ENCODE measurements at places on chromosomes 7 and 10. TPM values are rescaled to one million over a fixed set of nuclear protein-coding genes. Genes with fewer than 3 reads are reported as not detected.

The BPGM gene
- 37.4 TPM for total RNA-seq

The SLC16A9 gene
- total RNA-seq, result not detected

DNA sequence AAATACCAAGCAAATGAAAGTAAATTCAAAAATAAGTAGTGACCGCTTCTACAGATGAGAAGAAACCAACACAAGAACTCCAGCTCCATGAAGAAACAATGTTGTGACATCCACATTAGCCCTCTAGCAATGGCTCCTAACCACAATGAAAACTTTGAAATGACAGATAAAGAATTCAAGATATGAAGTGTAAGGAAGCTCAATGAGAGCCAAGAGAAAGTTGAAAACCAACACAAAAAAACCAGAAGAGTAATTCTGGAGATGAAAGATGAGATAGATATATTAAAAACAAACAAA is 68.2 kb upstream of the DDC start:
- no peaks in the 10 kb centered on the region for H3K27me3 ChIP-seq
- H3K4me1 ChIP-seq, result no peaks in the 10 kb centered on the region
- no peak for DNase-seq
- H3K36me3 ChIP-seq, result no peaks in the 10 kb centered on the region
- no peak overlapping the region for H3K27ac ChIP-seq

DNA sequence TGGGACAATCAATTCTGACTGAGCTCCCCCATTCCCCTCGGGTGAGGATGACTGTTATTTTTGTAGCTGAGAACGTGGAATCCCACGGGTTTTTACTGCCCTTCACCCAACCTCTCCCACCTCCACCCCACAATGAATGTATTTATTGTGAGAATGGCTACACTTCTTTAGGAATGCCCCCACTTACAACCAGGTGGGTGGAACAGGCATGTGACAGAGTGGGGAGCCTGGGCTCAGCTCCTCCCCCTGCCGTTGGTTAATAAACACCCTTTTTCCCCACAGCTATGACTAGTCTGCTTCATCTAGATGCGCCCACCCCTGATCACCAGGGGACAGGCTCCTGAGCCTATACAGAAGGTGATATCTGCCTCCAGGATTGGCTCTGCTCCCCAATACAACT is 2.0 kb downstream of the MRPL43 start:
- no peak for DNase-seq
- H3K4me1 ChIP-seq, result peaks cover 15% of the 10 kb centered on the region
- no peak overlapping the region for H3K4me3 ChIP-seq
- H3K36me3 ChIP-seq, result peaks cover 4% of the 10 kb centered on the region
- no peak overlapping the region for H3K27ac ChIP-seq

DNA sequence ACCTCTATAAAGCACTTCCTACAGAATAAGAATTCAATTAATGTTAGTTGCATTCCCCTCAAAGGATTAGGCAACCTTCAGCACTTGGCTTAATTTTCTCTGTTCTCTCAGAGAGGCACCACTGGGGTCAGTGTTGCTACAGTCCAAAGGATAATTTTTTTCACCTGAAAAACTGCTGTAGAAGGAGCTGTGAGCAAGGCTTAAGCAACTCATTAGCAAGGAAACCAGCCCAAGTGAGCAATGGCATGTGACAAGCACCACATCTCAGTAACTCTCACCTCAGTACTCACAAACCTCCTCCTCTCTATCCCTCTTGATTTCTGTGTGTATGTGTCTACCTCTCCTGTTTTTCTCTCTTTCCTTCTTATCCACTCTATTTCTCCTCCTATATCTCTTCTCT is 55.9 kb downstream of the DGKI start:
- H3K27me3 ChIP-seq, result no peaks in the 10 kb centered on the region
- peaks cover 11% of the 10 kb centered on the region for H3K4me1 ChIP-seq
- H3K4me3 ChIP-seq, result no peak overlapping the region

DNA sequence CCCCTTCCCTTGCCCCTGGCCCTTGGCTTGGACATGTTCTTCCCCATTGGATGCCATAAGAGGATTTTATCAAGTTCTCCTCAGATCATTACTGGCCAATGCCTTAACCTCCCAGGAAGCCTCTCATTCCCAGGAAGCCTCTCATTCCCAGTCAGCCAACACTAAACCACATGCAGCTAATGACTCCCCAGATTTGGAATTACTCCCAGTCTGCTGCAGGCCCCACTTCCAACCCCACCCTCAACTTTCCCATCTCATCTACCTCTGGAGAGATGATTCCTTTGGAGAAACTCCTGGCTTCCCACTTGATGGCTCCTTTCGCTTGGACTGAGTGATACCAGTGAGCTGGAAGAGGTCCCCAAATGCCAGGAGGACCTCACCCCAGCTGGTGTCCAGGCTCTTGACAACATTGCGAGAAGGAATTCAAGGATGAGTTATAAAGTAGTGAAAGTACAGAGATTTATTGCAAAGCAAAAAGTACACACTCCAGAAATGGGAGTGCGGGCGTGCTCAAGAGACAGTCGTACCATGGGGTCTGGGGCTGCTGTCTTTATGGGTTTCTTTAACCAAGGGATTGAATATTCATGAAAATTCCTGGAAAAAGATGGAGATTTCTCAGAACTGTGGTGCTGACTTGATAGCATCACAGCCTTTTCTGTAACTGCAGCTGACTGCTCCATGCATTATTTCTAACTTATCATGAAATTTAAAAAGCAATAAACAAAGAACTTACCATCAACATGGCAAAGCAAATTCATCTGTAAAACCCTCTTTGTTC is 117.2 kb upstream of the ADCY1 start:
- peak; percentile 44 for DNase-seq
- H3K4me3 ChIP-seq, result no peak overlapping the region
- no peak overlapping the region for H3K27ac ChIP-seq
- H3K27me3 ChIP-seq, result 0 out of 2 replicates have a peak, but pooled peaks cover 12% of the 10 kb centered on the region

DNA sequence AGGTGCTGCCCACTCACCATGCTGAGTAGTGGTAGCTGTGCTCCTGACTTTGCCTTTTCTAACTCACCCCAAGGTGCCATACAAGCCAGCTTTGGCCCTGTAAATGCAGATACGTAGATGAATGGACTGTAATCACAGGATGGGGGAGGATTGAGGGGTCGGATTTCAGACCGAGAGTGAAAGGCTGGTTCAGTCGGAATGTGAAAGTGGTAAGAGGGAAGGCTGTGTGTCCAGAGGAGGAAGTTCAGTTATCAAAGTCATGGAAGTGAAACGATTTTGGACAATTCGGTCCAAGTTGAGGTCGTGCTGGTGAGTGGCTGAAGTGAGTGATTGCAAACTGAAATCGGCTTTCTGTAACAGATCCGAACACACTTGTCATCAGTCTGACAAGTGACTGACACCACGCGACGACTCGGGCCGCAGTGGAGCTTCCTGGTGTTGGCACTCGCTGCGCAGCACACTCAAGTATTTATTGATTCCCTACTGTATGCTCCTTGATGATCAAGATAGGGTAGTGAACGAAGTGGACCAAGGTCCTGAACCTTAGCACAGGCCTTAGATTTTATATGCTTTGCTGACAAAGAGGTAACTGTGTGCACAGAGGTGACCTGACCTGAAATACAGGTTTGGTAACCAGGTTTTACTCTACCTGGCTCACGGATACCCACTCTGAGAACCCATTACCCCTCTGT is 10.5 kb downstream of the ZNF282 start:
- DNase-seq, result no peak
- no peak overlapping the region for H3K27ac ChIP-seq
- no peaks in the 10 kb centered on the region for H3K27me3 ChIP-seq
- peaks cover 55% of the 10 kb centered on the region for H3K36me3 ChIP-seq
- H3K4me3 ChIP-seq, result no peak overlapping the region
- H3K4me1 ChIP-seq, result peaks cover 2% of the 10 kb centered on the region

DNA sequence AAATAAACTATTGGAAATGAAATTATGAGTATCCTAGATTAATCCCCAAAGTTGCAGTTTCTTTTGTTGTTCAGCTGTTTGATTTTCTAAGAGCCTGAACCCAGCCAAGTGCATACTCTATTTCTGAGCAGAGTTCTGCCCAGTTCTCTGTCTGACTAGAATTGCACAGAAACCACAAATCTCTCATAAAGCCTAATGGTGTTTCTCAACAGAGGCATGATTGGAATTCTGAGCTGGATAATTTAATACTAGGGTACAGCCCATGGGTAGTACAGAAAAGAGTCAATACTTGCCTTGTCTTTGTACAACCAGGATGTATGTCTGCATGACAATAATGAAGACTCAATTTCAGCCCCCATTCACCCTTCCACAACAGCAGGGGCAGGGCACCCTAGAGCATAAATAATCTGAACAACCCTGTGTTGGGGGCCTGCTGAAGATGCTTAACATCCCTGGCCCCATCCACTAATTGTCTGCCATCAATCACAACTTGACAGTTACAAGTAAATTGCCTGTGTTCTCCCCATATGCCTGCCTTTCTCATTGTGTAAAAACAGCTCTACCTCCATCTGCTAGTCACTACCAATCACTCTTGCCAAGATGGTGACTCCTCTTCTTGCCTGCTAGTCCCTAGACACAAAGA is 114.4 kb downstream of the NPSR1 start:
- H3K36me3 ChIP-seq, result no peaks in the 10 kb centered on the region
- no peaks in the 10 kb centered on the region for H3K4me1 ChIP-seq
- no peak for DNase-seq
- no peak overlapping the region for H3K4me3 ChIP-seq
- no peak overlapping the region for H3K27ac ChIP-seq
- no peaks in the 10 kb centered on the region for H3K27me3 ChIP-seq

DNA sequence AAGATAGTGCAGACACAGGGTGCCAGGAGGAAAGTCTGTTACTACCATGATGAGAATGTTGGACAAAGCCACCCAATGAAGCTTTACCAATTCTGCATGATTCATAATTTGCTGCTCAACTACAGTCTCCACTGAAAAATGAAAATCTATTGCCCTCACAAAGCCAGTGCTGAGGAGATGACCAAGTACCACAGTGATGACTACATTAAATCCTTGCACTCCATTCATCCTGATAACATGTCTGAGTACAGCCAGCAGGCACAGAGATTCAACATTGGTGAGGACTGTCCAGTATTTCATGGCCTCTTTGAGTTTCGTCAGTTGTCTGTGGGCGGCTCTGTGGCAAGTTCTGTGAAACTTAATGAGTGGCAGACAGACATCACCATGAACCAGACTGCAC is 144.0 kb downstream of the PLCE1 start:
- no peak overlapping the region for H3K4me3 ChIP-seq
- no peaks in the 10 kb centered on the region for H3K27me3 ChIP-seq
- peak; percentile 76 for DNase-seq

DNA sequence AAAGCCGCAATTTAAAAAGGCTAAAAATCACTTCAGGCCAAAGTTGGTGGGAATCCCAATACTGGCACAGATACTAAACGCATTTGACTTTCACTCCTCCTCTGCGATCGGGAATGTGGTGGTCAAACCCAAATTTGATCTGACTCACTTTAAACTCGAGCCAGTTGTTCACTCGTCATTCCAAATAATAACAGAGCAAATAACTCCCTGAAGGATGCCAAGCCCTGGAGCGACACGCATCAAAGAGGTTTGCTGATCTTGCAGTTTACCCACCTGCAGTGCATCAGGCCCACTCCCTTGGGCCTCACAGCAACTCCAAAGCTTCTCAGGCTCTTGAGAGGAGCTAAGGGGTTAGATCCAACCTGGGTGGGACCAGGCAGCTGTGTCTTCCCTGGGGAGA is 12.2 kb downstream of the PTN start:
- H3K27ac ChIP-seq, result no peak overlapping the region
- H3K27me3 ChIP-seq, result no peaks in the 10 kb centered on the region
- no peaks in the 10 kb centered on the region for H3K36me3 ChIP-seq
- no peak overlapping the region for H3K4me3 ChIP-seq
- no peaks in the 10 kb centered on the region for H3K4me1 ChIP-seq
- DNase-seq, result peak; percentile 23

DNA sequence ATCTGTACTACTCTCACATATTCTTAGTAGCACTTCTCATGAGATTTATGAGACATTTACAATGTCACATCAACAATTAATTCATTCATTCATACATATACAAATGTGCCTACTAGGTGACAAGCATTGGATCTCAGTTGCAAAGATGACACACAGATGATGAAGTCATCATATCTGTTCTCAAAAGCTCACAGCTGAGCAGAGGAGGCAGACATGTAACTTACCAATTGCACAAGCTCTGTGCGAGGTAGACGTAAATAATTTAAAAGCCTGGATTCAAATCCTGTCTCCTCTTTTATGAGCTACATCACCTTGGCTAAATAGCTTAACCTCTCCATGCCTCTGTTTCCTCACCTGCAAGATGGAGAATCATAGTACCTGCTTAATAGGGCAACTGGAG is 109.4 kb upstream of the FAM133B start:
- 0 out of 2 replicates have a peak, but pooled peaks cover under 1% of the 10 kb centered on the region for H3K36me3 ChIP-seq
- no peaks in the 10 kb centered on the region for H3K27me3 ChIP-seq
- peak overlapping the region; percentile 73 for H3K27ac ChIP-seq

The BTBD16 gene
- not detected for total RNA-seq

DNA sequence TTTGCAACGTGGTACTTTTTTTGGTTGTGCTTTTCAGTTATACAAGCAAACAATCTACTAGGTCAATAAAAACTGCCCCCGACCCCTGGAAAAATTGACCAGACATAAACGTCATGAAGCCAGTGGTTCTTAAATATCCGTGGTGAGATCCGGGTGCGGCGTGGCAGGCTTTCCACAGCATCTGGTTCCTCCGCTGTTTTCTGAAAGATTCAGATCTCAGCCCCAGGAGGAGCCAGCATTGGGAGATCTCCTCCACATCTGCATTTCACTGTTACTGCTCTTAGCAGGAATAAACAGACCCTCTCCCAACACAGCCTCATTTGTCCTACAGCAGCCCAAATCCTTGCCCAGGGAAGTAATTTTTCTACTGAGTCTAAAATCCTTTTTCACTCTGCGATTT is 664.3 kb upstream of the FOXK1 start:
- no peak overlapping the region for H3K4me3 ChIP-seq
- no peak for DNase-seq
- no peaks in the 10 kb centered on the region for H3K36me3 ChIP-seq
- H3K27ac ChIP-seq, result no peak overlapping the region
- H3K4me1 ChIP-seq, result no peaks in the 10 kb centered on the region

GRCh38 chr7:102304668-102305067 is 18.0 kb downstream of the SH2B2 start:
- H3K36me3 ChIP-seq, result no peaks in the 10 kb centered on the region
- DNase-seq, result no peak
- H3K4me3 ChIP-seq, result no peak overlapping the region
- no peaks in the 10 kb centered on the region for H3K27me3 ChIP-seq
- H3K4me1 ChIP-seq, result no peaks in the 10 kb centered on the region

The GPNMB gene
- total RNA-seq, result 38.2 TPM

The CALML5 gene
- not detected for total RNA-seq

GRCh38 chr10:97532935-97533671 is 34.4 kb downstream of the UBTD1 start:
- peaks cover 15% of the 10 kb centered on the region for H3K4me1 ChIP-seq
- H3K36me3 ChIP-seq, result no peaks in the 10 kb centered on the region
- H3K4me3 ChIP-seq, result no peak overlapping the region

The IGF2BP3 gene
- 13.7 TPM for total RNA-seq

DNA sequence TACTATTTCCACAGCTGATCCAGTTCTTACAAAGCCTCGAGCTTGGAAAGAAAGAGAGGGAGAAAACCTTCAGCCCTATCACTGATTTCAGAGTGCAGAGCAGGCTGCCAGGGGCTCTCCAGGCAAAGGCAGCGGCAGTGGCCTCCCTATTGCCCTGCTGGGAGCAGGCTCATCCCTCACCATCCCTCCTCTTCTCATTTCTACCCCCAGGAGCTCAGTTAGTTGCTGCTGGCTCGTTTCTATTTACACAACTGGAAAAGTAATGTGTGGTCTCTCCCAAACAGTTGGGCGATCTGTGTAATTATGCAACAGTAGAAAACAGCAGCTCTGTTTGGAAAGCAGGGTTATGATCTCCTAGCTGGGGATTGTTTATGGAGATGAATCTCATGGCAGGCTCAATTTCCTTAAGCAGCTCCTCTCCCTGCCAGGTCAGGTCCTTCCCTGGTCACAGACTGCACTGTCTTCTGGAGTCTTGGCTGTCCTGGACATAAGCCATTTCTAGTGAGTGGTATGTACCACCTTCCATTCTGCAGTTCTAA is 28.7 kb upstream of the TNS3 start:
- peak; percentile 57 for DNase-seq
- H3K4me3 ChIP-seq, result no peak overlapping the region
- H3K27ac ChIP-seq, result peak overlapping the region; percentile 29
- H3K4me1 ChIP-seq, result peaks cover 16% of the 10 kb centered on the region

The PPIA gene
- total RNA-seq, result 2,752 TPM
